ENCODE measurements at places on chromosomes 12 and 14.

- no peak for DNase-seq
Measured at GRCh38 chr12:32756476-32757066, 874 bp upstream of the YARS2 start.

GRCh38 chr12:34121360-34121759 lies 99.1 kb downstream of the ALG10 start:
- DNase-seq = no peak

- DNase-seq = no peak
Measured at GRCh38 chr12:122089077-122089476, 10.5 kb downstream of the MLXIP start.

DNA sequence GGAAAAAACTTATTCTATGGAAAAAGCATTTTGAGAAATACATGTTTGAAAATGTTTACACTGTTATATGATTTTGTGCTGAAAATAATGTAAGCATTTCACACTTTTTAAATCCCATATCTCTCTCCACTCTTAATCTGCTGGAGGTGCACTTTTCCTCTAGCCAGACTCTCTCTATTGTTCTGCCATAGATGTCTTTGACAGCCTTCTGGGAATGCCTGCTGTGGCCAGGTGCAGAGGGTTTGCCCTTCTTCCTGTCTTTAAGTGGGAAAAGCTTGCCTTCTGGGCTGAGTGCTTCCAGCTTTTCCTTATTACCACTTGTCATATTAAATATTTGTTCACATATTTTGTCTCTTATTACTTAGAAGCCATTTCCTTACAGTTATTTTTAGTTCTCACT lies 60.1 kb upstream of the PPM1H start:
- DNase-seq = no peak

All from AG04449 (cell line).